MG63 (cell line): ENCODE measurements at places on chromosomes 13 and 19. TPM values are rescaled to one million over a fixed set of nuclear protein-coding genes. Genes with fewer than 3 reads are reported as not detected.

DNA sequence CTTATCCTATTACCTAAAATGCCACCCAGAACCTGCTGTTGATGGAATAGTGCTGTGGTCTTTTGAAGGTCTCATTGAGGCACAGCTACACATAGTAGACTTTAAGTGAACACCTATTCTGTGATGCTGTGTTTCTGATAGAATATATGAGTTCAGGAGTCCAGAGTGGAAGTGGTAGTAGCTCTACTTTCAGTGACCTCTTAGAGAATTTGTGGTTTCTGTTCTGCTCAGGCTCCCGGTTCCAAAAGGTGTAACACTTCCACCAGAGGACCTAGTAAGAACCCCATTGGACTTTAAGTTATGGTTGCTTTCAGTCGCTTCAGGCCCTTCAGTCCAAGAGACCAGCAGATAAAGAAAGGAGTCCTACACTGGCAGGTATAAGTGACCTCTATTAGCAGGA, 11.4 kb upstream of the MYCBP2 start:
- no peak for DNase-seq

PODNL1 gene
- total RNA-seq: not detected in 2 replicates

- DNase-seq: no peak
Measured at GRCh38 chr13:98768522-98768921, 16.1 kb upstream of the SLC15A1 start.

DNA sequence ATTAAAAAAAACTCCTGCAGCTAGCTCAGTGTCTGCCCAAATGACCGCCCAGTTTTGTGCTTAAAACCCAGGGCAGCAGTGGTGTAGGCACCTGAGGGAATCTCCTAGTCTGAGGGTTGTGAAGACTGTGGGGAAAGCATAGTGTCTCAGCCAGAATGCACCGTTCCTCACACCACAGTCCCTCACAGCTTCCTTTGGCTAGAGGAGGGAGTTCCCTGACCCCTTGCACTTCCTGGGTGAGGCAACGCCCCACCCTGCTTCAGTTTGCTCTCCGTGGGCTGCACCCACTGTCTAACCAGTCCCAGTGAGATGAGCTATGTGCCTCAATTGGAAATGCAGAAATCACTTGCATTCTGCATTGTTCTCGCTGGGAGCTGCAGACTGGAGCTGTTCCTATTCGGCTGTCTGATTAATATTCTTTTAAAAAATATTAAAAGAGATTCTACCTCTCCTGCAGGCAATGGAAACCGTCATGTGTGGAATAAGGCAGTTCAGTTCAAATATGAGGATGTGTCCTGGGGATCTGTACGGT, 645.7 kb downstream of the FGF9 start:
- DNase-seq: no peak

CCDC169 gene
- total RNA-seq: 0.07 and 0.47 TPM in 2 replicates

MISP gene
- total RNA-seq: not detected in 2 replicates

- DNase-seq: no peak
Measured at GRCh38 chr13:26227166-26227971, 5.3 kb upstream of the RNF6 start.

GRCh38 chr13:53782488-53782961, 753.9 kb downstream of the OLFM4 start:
- peak; percentile 6 for DNase-seq

GRCh38 chr19:53396525-53396868, 1.5 kb downstream of the ZNF765 start:
- no peak for DNase-seq

GRCh38 chr19:6674868-6675305, 4.9 kb upstream of the TNFSF14 start:
- DNase-seq: peak; percentile 71
